ENCODE measurements at places on chromosomes 2 and 18.

- no peak for DNase-seq
Measured at GRCh38 chr2:220708366-220708765, 863.7 kb downstream of the EPHA4 start.

DNA sequence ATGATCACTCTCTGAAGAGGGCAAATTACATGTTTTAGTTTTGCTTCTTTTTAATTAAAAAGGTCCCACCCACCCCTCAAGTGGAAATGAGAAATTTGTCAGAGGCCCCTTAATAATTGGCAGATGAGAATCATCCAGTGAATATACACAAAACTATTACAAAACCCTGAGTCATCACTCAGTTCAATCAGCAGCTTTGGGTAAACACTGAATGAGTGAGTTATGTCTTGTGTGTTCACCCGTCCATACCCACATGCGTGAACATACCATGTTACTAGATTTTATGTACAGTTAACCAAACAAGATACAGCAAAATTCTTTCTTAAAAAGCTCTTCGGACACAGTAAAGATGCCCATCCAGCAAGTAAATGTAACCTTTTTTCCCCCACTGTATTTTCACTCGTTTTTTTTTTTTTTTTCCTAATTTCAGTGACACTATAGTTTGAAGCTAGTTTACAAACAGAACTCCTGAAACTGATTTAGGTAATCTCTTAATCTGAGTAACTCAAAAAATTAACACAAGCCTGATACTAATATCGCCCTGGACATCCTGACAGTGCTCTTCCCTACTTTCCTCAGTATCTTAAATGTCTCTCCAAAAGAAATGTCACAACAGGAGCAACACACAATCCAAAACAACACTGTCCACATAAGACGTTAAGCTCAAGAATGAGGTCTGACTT lies 1.4 kb downstream of the PSME4 start:
- peak; percentile 40 for DNase-seq

GRCh38 chr2:40160751-40161218 lies 291.1 kb downstream of the SLC8A1 start:
- no peak for DNase-seq

DNA sequence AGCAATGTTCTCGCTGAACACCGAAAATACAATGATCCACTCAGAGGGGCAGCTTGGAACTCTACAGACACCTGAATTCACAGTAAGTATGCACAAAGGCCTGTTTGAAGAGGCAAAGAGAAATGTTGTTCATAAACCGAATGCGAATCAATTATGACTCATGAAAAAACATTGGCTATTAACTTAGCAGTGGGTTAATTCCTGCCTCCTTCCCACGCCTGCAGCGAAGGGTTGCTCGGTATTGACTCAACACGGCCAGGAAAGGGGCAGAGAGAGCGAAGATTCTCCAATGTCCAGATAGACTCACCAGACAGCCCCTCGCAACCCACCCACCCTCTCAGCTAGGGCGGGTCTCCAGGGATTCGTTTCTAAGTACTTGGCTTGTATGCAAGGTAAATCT lies 9.4 kb downstream of the CRACDL start:
- DNase-seq: no peak

DNA sequence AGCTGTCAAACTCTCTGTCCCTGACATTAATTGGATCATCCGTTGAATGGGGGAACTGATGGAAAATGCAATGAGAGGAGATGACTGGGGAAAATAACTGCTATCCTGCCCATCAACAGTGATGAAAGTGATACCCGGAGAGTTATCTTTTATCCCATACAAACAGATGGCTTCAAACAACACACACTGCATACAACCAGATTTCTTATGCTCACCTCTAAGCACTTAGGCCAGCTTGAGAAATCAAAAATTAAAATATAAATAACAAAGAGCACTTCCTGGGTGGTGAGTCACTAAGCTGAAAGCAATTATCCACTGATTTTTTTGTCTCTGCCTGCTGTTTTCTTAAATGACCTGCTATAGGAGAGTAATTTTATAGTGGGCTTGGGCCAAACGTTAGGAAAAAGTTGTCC lies 237.6 kb upstream of the RGPD4 start:
- DNase-seq: no peak

DNA sequence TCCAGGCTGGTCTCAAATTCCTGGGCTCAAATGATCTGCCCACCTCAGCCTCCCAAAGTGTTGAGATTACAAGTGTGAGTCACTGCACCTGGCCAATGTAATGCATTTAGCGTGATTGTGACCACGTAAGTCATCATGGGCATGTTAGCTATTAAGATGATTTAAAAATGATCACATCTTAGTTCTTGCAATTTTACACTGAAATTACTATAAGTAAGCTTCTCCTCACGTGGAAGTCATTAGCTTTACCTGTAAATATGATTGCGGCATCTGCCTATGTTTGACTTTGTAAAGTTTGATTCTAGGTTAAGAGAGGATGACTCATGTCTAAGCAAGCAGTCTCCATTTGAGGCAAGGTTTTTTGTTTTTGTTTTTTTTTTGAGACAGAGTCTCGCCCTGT lies 85.5 kb downstream of the PMAIP1 start:
- no peak for DNase-seq

- no peak for DNase-seq
Measured at GRCh38 chr2:2577407-2577831, 246.3 kb upstream of the MYT1L start.

GRCh38 chr2:102736110-102736409 lies 25.8 kb upstream of the TMEM182 start:
- no peak for DNase-seq

DNA sequence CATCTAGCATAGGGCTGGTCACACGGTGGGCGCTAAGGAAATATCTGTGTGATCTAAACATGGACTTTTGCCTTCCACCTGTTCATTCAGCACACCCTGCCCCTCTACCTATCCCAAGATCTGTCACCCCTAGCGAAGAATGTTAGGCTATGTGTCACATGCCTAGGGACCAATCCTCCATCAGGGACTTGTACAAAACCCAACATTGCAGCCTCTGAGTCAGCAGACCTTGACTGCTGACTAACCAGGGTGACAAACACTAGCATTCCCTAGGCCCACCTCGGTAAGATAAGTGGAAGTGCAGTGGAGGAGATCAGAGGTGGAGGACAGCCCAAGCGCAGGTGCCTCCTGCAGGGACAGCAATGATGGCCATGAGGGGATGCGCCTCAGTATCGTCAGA lies 99.2 kb downstream of the SOX11 start:
- no peak for DNase-seq

- no peak for DNase-seq
Measured at GRCh38 chr18:56878711-56879110, 227.6 kb downstream of the WDR7 start.

GRCh38 chr2:127650041-127650784 lies 4.3 kb downstream of the GPR17 start:
- no peak for DNase-seq

DNA sequence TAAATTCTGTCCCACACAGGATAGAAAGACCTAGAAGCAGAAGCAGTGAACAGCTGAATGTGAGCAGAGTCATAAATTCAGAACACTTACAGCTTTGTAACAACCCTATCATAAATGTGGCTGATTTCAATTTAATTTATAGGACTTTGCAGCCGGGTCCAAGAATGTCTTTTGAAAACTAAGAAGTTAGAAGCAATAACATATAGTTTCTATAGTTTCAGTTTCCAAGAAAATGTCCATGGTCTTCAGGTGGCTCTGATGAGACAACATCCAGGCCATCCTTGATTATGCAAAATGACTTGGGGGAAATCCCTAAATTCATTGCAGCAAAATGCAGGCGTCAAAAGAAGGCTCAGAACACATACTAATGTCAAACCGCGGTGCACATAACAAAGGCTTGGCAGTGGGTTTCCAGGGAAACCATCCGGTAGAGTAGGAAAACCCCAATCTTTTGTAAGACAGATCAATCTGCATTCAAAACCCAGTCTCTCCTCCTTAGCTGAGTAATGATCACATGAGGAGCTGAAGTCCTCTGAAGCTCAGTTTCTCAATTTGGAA lies 442.2 kb upstream of the ID2 start:
- no peak for DNase-seq

- no peak for DNase-seq
Measured at GRCh38 chr2:34734042-34734441, 1134.9 kb upstream of the FAM98A start.

DNA sequence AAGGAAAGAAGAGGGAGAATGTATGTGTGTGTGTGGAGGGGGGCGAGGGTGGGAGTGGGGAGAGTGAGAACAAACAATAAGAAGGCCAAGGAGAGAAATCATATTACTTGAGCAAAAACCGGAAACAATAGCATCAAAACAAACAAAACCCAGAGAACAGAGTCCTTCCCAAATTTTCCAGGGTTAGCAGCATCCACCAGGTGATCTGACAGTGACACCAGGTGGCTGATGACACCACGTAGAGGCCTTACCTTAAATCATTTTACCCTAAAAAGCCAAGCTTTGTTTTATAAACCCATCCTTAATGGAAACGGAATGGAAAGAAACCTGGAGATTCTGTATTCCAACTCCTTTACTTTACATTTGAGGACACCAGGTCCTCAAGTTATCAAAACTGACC lies 42.9 kb downstream of the CDCA7 start:
- no peak for DNase-seq

GRCh38 chr2:223114170-223114569 lies 62.2 kb downstream of the KCNE4 start:
- no peak for DNase-seq

DNA sequence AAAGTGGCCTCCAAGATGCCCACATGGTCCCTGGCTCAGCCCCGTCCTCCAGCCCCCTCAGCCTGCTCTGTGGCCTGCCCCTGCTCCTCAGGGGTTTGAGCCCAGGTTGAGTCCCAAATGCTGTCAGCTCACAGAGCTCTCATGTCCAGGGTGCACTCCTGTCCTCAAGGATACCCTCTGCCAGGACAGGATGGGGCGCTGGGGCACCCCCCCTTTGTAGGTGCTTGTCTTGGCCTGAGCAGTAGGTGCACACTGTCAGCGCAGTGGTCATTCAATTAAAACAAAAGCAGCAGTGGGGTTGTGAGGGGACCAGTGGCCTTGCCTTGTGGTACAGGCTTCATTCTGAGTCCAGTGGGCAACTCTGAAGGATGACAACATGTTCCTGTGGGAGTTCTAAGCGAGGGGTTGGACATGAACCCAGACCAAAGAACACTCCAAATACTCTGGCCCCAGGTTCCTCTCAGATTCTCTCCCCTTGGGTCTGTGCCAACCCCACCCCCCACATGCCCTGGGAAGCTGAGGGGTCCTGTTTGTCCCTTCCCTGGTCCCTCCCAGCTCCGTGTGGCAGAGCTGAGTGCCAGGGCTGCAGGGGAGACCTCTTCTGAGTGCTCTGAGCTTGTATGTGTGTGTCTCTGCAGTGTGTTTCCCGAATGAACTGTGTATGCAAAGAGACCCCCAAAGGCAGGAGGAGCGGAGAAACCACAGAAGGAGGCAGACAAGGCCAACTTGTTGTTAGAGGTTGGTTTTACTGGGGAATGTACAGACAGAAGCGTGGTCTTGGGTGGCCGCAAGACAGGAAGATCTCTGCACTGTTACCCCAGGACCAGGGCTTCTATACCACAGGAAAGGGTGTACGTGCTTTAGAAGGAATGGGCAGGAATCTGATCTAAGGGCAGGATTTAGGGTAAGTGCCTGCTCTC lies 155.6 kb upstream of the HS6ST1 start:
- DNase-seq: no peak

- no peak for DNase-seq
Measured at GRCh38 chr2:6290217-6291015, 575.3 kb downstream of the CMPK2 start.
